ENCODE measurements at places on chromosomes 13 and 19.

DNA sequence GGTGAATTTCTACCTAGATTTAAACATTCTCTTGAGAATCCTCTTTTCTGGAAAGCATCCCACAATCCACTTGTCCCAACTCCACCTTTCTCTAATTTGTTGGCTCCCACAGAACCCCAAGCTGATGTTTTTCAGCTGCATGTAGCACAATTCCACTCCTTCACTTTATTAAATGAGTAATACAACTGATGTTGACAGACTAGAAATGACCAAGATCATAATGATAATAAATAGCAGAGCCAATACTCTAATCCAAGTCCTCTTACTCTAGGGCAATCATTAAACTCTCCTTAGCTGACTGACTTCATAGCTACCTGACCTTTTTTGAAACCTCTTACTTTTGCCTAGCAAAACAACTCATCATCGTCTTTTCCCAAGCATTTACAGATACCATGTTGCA is 27.9 kb upstream of the STARD13 start:
- no peak for DNase-seq

DNA sequence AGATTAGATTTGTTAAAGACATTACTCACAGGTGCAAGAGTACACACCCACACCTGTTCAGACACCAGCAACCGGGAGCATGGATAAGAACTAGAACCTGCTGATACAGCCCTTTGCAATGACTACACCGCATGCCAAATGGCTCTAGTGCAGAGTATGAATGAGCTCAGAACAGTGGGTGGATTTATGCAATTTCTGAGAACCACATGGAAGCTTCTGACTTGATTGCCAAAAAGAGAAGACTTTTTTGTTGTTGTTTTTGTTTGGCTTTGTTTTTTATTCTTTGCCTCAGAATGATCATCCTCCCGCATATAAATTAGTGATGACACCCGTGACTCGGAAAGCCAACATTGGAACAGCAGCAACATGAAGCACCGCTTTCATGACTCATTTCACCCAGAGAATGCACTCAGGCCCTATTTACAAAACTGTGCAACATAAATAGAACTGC is 77.4 kb upstream of the LRCH1 start:
- no peak for DNase-seq

DNA sequence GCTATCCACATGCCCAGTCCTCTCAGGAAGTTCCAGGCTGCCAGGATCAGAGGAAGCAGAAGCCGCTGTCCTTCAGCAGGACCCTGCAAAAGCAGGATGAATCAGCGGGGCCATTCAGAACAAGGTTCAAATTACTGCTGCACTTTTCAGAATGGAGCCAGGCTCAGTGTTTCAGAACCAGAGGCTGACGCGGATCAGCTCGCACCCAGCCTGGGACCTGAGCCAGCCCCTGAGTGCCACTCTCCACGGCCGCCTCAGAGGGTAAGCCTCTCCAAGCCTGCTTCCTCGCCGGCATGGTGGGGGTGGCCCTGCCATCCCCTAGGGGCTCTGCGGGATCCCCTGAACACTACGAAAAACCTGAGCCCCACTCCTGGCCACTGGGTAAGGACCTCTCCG is 24.7 kb downstream of the RASA3 start:
- DNase-seq = no peak

DNA sequence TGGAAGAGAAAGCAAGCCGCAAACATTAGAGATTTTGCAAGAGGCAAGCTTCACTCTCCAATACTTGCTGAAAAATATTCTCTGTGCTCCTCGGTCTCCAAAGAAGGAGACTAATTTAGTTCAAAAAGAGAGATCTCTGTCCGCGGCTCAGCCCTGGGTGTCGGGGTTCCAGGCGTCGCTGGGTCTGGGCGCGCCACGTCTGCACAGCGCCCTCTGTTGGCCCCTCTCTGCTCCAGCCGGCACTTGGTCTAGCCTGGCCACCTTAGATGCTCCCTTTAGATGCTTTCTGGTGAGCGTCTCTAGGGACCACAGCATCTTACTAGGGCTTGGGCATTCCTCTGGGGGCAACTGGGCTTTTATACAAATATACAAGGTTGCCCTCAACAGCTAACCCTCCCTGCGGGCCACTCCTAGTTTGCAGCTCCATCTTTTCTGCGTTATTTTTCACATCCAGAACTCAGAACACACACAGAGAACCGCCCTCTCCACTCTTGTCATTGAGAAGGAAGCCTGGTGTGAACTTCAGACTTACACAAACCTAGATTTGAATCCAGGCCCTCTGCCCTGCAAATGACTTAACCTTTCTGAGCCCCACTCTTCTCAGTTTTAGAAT is 78.3 kb downstream of the CYSLTR2 start:
- DNase-seq = no peak

DNA sequence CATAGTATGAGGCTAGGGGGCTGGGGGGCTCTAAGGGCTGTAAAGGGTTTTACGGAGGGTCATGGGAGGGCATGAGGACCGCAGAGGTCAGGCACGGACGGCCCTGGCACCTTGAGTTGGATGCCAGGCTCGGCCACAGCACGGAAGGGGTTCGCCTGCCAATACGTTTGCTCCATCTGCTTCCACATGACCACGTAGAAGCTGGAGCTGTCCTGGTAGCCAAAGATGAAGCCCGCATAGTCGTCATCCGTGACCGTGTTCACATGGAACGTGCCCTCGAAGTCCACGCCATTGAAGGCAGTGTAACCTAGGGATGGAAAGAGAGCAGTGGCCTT is 6.4 kb downstream of the COMP start:
- no peak for DNase-seq

GRCh38 chr13:83378908-83379307 is 503.4 kb downstream of the SLITRK1 start:
- no peak for DNase-seq

All from NCI-H510A (cell line).